ENCODE measurements at places on chromosomes 2 and 18.

DNA sequence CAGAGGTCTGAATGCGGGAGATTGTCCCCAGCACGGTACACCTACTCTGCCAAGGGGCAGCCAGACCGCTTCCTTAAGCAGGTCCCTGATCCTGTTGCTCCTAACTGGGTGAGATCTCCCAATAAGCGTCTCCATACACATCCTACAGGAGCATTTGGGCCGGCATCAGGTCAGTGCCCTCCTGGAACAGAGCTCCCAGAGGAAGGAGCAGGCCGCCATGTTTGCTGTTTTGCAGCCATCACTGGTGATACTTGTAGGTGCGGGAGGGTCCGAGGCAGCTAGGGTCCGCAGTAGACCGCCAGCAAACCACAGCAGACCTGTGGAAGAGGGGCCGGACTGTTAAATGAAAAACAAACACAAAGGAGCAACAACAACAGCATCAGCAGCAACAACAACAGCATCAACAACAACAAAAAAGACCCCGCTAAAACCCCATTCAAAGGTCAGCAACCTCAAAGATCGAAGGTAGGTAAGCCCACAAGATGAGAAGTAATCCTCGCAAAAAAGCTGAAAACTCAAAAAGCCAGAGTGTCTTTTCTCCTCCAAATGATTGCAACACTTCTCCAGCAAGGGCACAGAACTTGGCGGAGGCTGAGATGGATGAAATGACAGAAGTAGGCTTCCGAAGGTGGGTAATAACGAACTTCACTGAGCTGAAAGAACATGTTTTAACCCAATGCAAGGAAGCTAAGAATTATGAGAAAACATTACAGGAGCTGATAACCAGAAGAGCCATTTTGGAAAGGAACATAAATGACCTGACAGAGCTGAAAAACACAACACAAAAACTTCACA, 79.0 kb upstream of the CDH7 start:
- H3K27ac ChIP-seq, result no peak overlapping the region
- H3K36me3 ChIP-seq, result no peaks in the 10 kb centered on the region
- DNase-seq, result no peak
- no peaks in the 10 kb centered on the region for H3K4me1 ChIP-seq
- H3K27me3 ChIP-seq, result no peaks in the 10 kb centered on the region

GRCh38 chr2:174561972-174562370, 35.6 kb downstream of the WIPF1 start:
- no peaks in the 10 kb centered on the region for H3K4me1 ChIP-seq
- H3K4me3 ChIP-seq, result no peak overlapping the region
- H3K36me3 ChIP-seq, result no peaks in the 10 kb centered on the region
- DNase-seq, result no peak
- H3K27me3 ChIP-seq, result no peaks in the 10 kb centered on the region

- DNase-seq, result no peak
- H3K27me3 ChIP-seq, result no peaks in the 10 kb centered on the region
- no peaks in the 10 kb centered on the region for H3K4me1 ChIP-seq
Measured at GRCh38 chr2:181563101-181563692, 93.7 kb downstream of the CERKL start.

- no peak for DNase-seq
- H3K4me1 ChIP-seq, result no peaks in the 10 kb centered on the region
- H3K4me3 ChIP-seq, result no peak overlapping the region
- H3K27ac ChIP-seq, result no peak overlapping the region
- no peaks in the 10 kb centered on the region for H3K27me3 ChIP-seq
Measured at GRCh38 chr2:179412112-179412511, 147.5 kb upstream of the SESTD1 start.

DNA sequence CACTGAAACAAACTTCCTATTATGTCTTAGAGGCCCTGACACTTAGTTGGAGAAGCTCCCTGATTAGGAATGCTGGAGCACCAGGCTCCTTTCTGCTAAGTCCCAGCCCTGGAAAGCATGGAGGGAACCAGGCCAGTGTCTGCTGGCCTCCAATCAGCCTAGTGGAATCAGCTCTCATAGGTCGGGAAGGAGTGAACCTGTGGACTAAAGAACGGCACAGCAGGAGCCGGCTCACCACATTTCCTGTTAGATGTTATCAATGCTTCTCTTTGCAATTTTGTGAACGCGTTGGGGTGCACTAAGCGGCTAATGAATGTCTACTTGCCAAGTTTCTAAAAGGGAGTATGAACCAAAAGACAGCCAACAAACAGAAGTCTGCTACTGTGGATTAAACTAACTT, 296.6 kb downstream of the NAPG start:
- H3K36me3 ChIP-seq, result no peaks in the 10 kb centered on the region
- DNase-seq, result no peak
- no peaks in the 10 kb centered on the region for H3K4me1 ChIP-seq
- no peak overlapping the region for H3K27ac ChIP-seq
- H3K4me3 ChIP-seq, result no peak overlapping the region
- no peaks in the 10 kb centered on the region for H3K27me3 ChIP-seq

DNA sequence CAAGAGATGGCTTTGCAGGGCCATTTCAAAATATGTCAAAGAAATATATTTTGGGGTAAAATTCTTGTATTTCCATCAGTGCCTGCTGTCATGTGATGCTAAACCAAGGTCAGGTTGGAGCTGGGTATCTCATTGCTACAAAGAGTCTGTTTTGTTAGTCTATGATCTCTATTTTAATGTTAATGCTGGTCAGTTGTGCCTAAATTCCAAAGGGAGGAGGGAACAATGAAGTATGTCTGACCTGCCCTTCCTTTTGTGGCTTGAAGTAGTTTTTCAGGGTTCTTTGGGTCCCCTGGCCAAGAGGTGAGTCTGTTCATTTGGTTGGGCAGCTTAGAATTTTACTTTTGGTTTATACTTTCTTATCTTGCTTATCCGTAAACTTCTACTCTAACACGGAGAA, 61.6 kb upstream of the DYNAP start:
- peak overlapping the region; percentile 89 for H3K27ac ChIP-seq
- peak overlapping the region; percentile 55 for H3K4me3 ChIP-seq
- H3K36me3 ChIP-seq, result no peaks in the 10 kb centered on the region

DNA sequence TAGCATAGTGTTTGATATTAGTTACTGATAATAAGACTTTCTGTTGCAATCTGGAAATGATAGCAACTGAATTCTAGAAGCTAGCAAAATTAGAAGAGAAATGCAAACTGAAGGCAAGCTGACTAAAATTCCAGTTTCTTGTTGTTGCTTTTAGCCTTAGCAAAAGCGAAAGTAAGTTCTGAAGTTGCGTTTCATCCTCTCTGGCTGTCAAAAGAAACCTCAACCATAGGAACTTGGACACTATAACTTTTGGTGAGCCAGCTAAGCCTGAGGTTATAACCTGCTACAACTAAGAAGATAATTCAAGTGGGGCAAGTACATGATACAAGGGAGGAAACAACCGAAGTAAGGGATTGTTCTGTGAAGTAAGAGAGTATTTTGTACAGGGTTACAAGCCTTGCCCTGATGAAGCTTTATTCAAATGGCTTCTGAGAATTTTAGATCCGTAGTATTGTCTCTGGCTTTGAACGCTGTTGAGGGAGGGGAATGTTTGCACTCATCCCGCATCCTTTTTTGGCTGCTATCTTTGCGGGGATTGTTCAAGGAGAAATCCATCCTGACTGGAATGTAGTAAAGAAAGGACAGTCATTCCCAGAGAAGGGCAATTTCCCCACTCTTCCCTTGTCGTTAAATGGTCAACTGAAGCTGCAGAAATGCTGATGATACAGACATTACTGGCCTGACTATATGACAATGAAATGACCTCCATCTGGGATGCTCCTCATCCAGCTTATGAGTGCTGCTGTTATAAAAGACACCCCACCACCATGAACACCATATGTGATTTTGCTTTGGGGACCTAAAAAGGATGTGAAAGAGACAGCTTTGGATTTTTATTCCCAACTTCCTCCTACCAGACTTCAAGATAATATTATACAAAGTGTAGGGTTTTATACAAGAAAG, 7.0 kb upstream of the TMX3 start:
- H3K36me3 ChIP-seq, result no peaks in the 10 kb centered on the region
- no peaks in the 10 kb centered on the region for H3K27me3 ChIP-seq
- no peak for DNase-seq
- no peak overlapping the region for H3K27ac ChIP-seq

DNA sequence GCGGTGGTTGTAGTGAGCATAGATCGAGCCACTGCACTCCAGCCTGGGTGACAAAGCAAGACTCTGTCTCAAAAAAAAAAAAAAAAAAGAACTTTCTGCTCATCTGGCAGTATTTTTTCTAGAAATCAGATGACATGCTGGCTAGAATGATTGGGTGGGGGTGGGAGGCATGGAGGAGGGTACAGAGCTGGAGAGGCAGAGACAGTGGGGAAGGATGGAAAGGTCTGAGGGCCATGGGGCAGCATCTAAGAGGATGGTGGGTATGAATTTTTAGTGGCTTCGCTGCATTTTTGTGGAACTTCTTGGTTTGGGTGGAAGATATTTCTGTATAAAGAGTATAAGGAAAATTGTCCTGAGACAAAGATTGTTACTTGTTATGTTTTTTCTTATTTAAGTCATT, 23.3 kb downstream of the ARMC9 start:
- no peaks in the 10 kb centered on the region for H3K4me1 ChIP-seq
- peaks cover 4% of the 10 kb centered on the region for H3K36me3 ChIP-seq
- no peak overlapping the region for H3K27ac ChIP-seq
- no peaks in the 10 kb centered on the region for H3K27me3 ChIP-seq
- no peak for DNase-seq
- no peak overlapping the region for H3K4me3 ChIP-seq

- no peak for DNase-seq
- H3K36me3 ChIP-seq, result no peaks in the 10 kb centered on the region
- H3K4me1 ChIP-seq, result no peaks in the 10 kb centered on the region
- no peak overlapping the region for H3K4me3 ChIP-seq
- no peaks in the 10 kb centered on the region for H3K27me3 ChIP-seq
Measured at GRCh38 chr2:67201521-67201920, 195.6 kb upstream of the ETAA1 start.

DNA sequence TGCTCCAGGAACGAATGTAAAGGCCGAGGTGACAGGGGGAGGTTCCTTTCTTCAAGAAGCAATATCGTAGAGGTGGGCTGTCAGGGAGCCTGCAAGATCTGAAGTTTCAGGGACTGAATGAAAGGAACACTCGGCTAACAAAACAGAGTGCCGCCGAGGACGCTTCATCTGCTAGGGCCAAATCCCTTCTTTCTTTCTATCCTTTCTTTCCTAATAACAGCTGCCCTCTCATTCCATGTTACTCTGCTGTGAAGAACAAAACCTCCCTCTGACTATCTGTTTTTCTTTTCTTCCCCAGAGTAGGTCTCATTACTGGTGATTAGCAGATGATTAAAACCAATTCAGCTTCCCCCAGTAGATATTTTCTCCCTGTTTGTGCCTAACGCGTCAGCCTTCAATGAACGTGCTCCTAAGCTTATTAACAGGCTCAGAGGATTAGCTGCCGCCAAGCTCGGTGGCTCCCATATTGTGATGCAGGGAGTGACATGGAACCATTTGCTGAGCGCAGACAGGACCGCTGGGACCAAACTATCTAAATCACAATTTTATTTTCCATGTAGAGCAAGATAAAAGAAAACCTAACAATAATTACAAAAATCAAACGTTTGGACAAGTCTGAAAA, 414.6 kb downstream of the TMEM182 start:
- H3K27ac ChIP-seq, result no peak overlapping the region
- no peaks in the 10 kb centered on the region for H3K4me1 ChIP-seq
- H3K36me3 ChIP-seq, result no peaks in the 10 kb centered on the region
- H3K27me3 ChIP-seq, result no peaks in the 10 kb centered on the region

- H3K36me3 ChIP-seq, result no peaks in the 10 kb centered on the region
- H3K27ac ChIP-seq, result no peak overlapping the region
- H3K27me3 ChIP-seq, result no peaks in the 10 kb centered on the region
- H3K4me1 ChIP-seq, result no peaks in the 10 kb centered on the region
- no peak overlapping the region for H3K4me3 ChIP-seq
- DNase-seq, result no peak
Measured at GRCh38 chr2:98324181-98324580, 22.1 kb upstream of the CNGA3 start.

GRCh38 chr2:57562495-57562894, 484.1 kb upstream of the VRK2 start:
- no peaks in the 10 kb centered on the region for H3K36me3 ChIP-seq
- H3K27me3 ChIP-seq, result no peaks in the 10 kb centered on the region
- H3K27ac ChIP-seq, result no peak overlapping the region
- no peaks in the 10 kb centered on the region for H3K4me1 ChIP-seq

- H3K4me3 ChIP-seq, result no peak overlapping the region
- H3K4me1 ChIP-seq, result no peaks in the 10 kb centered on the region
- H3K27ac ChIP-seq, result no peak overlapping the region
- peak; percentile 27 for DNase-seq
- no peaks in the 10 kb centered on the region for H3K27me3 ChIP-seq
- H3K36me3 ChIP-seq, result no peaks in the 10 kb centered on the region
Measured at GRCh38 chr2:219109471-219109870, 48.8 kb upstream of the IHH start.

DNA sequence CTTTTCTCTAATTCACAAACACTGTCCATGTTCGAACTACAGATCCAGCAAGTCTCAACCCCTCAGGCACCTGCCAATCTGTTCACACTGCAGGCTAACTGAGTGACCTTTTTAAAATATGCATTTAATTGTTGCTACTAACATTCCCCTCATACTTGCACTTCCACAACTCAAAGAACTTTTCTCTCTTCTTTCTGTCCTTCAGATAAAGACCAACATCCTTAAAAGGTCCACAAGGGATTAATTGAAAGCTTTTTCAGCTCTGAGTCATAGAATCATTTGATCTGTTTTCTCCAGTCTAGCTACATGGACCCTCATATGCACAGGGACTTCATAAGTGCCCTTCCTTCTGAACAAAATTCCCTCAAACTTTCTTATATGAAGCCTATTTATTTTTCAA, 1321.2 kb downstream of the DPP10 start:
- H3K27me3 ChIP-seq, result no peaks in the 10 kb centered on the region
- no peak overlapping the region for H3K27ac ChIP-seq
- no peaks in the 10 kb centered on the region for H3K36me3 ChIP-seq
- no peak overlapping the region for H3K4me3 ChIP-seq
- H3K4me1 ChIP-seq, result no peaks in the 10 kb centered on the region

DNA sequence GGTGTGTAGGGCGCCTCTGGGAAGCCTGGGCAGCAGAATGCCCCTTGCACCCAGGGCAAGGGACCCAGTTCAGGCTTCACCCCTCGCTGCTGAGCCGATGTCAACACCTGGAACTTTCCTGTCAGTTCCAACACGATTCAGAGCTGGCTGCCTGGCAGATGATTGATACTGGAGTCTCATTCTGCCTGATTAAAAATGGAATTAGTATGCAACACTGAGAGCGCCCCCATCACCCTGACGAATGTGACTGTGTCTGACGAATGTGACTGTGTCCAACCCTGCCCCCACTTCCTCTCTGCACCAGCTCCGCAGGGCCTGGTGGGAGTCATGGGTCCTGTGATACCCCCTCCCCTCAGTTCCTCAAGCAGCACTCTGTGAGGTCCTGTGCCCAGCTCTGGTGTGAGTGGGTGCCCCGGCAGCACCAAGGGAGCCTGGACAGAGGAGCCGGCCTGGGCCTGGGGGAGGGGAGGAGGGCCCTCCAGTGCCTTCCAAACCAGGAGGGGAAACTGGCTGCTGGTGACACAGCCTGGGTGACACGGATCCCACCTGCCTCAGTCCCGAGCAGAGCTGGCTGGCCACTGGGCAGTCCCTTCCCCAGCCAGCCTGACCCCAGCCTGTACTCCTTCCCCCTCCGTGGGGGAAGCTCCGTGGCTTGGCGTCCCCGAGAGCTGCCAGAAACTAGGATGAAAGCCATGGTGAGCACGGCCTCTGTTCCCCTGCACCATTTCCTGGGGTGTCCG, 41.4 kb upstream of the ALPP start:
- H3K36me3 ChIP-seq, result no peaks in the 10 kb centered on the region
- H3K4me1 ChIP-seq, result no peaks in the 10 kb centered on the region
- no peak overlapping the region for H3K27ac ChIP-seq
- no peaks in the 10 kb centered on the region for H3K27me3 ChIP-seq
- no peak overlapping the region for H3K4me3 ChIP-seq
- DNase-seq, result peak; percentile 43

- H3K27ac ChIP-seq, result no peak overlapping the region
- H3K4me3 ChIP-seq, result no peak overlapping the region
- H3K36me3 ChIP-seq, result no peaks in the 10 kb centered on the region
- H3K4me1 ChIP-seq, result peaks cover 6% of the 10 kb centered on the region
Measured at GRCh38 chr2:152523091-152523490, 188.1 kb downstream of the FMNL2 start.
